Small intestine (tissue), 16 donors: ENCODE measurements at places on chromosomes 3 and 15. TPM values are rescaled to one million over a fixed set of nuclear protein-coding genes. Genes with fewer than 3 reads are reported as not detected.

DNA sequence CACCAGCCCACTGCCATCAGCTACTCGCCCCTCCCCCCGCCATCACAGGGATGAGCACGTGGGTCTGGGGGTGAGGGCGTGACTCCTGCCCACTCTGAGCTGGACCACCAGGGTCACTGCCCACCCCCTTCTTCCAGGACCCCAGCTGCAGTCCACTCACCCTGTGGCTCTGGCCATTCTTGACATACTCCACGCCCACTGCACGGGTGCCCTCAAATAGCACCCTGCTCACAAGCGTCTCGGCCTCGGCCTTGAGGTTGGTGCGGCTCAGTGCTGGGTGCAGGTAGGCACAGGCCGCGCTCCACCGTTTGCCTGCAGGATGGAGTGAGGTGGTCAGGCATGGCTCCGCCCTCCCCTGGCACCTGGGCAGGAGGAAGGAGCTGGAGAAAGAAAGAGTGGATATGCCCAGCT lies 23.9 kb downstream of the CHDH start:
- H3K4me1 ChIP-seq = peaks cover 11% of the 10 kb centered on the region
- DNase-seq = no peak
- H3K36me3 ChIP-seq = peaks cover 3% of the 10 kb centered on the region
- H3K27ac ChIP-seq = no peak overlapping the region
- no peak overlapping the region for H3K4me3 ChIP-seq
- H3K27me3 ChIP-seq = no peaks in the 10 kb centered on the region

DNA sequence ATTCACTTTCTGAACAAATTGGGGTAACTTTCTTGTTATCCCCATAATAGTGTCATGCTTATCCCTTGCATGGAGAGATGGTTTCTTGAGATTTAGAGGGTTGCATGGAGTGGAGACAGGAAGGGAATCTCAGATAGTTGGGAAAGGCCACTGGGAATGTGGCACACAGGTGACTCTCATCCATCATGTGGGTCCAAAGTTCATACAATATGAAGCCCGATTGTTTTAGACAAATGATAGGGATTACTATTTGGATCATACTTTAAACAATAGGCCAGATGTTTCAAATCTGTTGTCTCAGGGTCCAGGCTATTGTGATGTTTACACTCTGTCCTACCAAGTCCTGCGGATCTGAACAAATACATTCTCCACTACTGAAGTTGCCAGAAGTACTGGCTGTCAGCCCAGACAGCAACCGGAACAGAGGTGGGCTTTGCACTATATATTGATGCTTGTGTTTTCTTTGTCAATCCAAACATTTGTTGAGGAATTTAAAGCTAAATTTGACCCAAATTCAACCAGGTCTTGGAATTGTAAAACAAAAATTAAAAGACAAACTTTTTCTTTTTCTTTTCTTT lies 39.2 kb upstream of the NMNAT3 start:
- no peaks in the 10 kb centered on the region for H3K4me1 ChIP-seq
- H3K27ac ChIP-seq = no peak overlapping the region
- H3K4me3 ChIP-seq = no peak overlapping the region
- no peaks in the 10 kb centered on the region for H3K27me3 ChIP-seq
- no peaks in the 10 kb centered on the region for H3K36me3 ChIP-seq

GRCh38 chr3:196868297-196868661 lies 559 bp downstream of the SENP5 start:
- peak overlapping the region; percentile 97 for H3K27ac ChIP-seq
- peak overlapping the region; percentile 98 for H3K4me3 ChIP-seq
- H3K4me1 ChIP-seq = no peaks in the 10 kb centered on the region
- H3K36me3 ChIP-seq = no peaks in the 10 kb centered on the region
- no peak for DNase-seq

GPR87 gene
- polyA plus RNA-seq = not detected
